ENCODE measurements at places on chromosomes 7 and 10. TPM values are rescaled to one million over a fixed set of nuclear protein-coding genes. Genes with fewer than 3 reads are reported as not detected.
A peak's percentile ranks its signal among the peaks of the same experiment; 100 is the strongest.

DNA sequence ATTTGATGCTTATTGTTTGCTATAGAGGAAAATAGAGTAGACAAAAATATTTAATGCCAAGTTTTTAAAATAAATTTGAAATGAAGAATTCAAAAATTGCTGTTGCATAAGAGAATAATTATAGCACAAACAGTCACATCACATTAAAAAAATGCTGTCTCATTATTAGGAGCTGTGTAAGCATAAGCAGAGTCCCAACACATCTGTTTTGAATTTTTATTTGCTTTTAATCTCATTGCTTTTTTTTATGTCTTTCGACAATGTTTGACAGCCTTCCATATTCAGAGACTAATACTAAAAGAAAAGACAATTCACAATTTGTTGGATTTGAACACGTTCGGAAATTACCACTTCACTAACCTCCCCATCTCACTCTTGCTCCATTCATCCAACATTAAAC lies 143.5 kb downstream of the TFPI2 start:
- no peak for DNase-seq

DNA sequence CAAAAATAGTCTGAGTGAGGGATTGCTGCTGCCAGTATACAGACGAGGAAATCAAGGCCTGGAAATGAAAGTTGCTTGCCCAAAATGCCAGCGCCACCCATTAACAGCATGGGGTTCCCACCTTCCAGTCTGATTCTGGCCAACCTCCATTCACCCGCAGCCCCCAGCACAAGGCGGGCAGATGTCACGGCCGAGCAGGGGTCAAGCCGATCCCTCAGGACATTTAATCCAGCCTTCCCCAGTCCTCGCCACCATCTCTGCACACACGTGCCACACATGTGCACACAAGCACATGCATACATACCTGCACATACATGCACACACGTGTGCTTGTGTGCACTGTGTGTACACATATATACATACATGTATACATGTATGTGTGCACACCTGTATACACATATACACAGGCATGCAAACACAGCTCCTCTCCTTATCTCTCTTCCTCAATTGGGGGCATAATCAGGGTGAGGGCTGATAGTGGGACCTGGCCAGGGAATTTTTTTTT lies 122.9 kb downstream of the GRID1 start:
- no peak for DNase-seq

DNA sequence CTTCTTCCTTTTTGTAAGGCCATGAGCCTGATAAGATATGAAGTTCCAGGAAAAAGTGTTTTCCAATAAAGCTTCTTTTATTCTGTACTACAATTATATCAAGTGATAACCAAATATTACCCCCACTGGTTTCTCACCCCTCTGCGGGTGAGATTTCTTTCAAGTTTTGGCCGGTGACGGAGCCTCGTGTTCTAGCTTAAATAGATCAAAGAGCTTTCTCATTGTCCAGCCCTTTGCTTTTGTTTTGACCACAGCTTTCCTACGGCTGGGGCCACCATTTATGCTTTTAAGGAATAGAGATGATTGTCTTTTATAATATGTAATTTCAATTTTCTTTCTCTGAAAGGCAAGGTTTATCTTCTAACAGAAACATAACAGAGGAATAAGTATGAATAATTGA lies 196.7 kb upstream of the MTPN start:
- no peak for DNase-seq

- no peak for DNase-seq
Observed at GRCh38 chr10:11177381-11177780, 159.7 kb downstream of the CELF2 start.

DNA sequence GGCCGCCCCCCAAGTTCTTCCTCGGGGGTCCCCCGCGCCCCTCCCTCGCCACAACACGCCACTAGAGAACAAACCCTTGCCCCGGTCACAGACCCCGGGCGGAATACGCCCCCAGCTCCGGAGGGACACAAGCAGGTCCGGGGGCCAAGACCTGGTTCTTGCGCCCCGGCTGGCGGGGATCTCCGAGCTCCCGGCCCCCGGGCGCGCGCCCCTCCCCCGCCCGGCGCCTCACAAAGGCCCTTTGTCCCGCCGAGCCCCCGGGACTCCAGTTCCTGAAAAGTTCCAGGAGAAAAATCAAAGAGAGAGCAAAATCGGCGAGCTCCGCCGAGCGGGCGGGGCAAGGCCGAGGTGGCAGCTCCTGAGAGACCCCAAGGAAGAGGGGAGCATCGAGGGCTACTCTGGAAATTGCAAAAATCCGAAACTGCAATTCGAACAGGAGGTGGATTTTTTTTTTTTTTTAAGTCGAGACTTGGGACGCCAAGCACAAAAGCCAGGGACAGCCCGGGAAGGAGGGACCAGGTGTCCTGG lies 4.0 kb downstream of the TNRC18 start:
- peak; percentile 17 for DNase-seq

DNA sequence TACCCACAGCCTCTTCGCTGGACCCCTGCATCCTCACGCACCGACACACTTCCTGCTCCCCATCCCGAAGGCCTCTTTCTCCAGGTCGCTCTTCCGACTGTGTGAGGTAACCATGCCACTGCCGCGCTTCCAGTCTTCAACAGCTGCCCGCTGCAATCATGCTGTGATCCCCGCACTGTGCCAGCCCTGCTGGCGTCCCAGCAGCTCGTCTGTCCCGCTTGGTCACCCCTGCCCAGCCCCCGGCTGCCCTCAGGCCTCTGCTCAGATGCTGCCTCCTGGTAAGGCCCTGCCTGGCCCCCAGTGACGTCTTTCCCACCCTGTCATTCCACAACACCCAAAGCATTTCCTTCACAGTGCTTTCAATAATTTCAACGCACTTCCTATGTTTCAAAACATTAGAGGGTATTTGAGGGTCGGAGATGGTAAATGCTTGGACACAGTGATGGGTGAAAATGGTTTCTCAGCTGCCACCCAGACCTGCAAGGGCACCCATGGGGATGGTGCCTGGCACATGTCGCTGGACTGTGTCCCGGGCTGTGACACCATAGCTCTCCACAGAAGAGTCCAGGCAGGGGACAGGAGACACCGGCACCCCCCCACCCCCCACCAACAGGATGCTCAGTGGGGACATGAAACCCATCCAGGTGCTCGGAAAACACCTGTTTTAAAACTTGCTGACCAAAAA lies 125.2 kb downstream of the MAD1L1 start:
- DNase-seq = no peak

GRCh38 chr10:89278034-89278535 lies 23.8 kb upstream of the IFIT2 start:
- DNase-seq = peak; percentile 98

DNA sequence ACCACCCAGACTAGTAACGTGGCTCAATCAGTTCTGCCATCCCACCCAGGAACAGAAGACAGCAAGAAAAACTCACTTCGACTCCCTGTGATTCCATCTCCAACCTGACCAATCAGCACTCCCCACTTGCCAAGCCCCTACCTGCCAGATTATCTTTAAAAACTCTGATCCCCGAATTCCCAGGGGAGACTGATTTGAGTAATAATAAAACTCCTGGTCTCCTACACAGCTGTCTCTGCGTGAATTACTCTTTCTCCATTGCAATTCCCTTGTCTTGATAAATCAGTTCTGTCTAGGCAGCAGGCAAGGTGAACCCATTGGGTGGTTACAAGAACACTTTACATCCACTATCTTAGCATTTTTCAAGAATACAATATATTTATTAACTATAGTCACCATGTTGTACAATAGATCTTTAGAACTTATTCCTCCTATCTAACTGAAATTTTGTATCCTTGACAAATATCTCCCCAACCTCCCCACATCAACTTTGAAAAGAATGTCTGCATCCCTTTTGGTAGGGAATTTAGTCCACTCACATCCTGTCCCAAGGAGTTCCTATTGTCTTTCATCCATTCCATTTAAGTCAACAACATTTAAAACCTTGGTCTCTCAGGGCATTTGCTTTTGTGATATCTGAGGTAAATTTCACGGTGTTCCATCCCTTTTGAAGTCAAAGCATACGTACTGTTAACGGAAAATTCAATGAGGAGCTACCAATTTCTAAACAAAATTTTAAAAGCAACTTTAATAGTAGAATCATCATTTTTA lies 163.7 kb downstream of the MACC1 start:
- DNase-seq = no peak

- DNase-seq = peak; percentile 69
Observed at GRCh38 chr10:87740254-87740655, 77.8 kb downstream of the ATAD1 start.

- DNase-seq = peak; percentile 19
Observed at GRCh38 chr10:17056781-17057428, 72.7 kb downstream of the CUBN start.

DNA sequence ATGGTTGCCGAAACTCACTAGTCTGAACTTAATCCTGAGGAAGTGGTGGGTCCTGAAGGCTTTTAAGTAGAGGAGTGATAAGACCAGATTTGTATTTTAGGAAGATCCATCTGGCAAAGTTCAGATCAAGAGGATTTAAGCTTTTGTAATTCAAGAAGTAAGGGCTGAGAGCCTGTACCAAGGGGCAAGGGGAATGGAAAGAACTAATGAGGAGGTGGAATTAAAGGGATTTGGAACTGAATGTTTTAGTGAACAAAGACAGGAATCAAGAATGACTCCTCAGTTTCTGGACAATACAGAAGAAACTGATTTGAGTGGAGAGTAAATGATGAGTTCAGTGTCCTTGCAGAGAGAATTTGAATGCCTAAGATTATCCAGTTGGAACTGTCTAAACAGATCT lies 249.0 kb downstream of the C7orf25 start:
- DNase-seq = no peak

GRCh38 chr7:8232999-8233847 lies 28.7 kb downstream of the ICA1 start:
- no peak for DNase-seq

Gene CTNNA3
- total RNA-seq = 1.9 TPM

Gene ERVW-1
- not detected for total RNA-seq

Gene ENO4
- total RNA-seq = 0.35 TPM
